ENCODE measurements at places on chromosomes 7 and 10.

DNA sequence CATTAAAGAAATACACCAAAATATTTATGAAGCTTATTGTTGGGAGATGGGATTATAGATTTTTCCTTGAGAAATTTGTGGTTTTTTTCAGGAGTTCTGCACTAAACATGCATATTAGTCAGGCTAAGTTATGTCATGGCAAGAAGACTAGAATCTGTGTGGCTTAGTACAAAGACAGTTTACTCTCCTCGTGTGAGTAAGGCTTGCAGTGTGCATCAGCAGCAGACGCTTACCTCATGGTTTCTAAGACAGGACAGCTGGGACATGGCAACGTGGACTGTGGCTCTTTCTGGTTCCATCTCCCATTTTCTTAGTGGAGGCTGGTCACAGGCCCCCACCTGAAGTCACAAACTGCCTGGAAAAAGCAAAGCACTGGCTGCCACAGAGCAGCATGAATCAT lies 429.6 kb upstream of the VSTM2A start:
- no peak for DNase-seq

GRCh38 chr7:68770649-68771048 lies 827.6 kb upstream of the AUTS2 start:
- no peak for DNase-seq

GRCh38 chr10:3330663-3331062 lies 158.1 kb upstream of the PITRM1 start:
- no peak for DNase-seq

DNA sequence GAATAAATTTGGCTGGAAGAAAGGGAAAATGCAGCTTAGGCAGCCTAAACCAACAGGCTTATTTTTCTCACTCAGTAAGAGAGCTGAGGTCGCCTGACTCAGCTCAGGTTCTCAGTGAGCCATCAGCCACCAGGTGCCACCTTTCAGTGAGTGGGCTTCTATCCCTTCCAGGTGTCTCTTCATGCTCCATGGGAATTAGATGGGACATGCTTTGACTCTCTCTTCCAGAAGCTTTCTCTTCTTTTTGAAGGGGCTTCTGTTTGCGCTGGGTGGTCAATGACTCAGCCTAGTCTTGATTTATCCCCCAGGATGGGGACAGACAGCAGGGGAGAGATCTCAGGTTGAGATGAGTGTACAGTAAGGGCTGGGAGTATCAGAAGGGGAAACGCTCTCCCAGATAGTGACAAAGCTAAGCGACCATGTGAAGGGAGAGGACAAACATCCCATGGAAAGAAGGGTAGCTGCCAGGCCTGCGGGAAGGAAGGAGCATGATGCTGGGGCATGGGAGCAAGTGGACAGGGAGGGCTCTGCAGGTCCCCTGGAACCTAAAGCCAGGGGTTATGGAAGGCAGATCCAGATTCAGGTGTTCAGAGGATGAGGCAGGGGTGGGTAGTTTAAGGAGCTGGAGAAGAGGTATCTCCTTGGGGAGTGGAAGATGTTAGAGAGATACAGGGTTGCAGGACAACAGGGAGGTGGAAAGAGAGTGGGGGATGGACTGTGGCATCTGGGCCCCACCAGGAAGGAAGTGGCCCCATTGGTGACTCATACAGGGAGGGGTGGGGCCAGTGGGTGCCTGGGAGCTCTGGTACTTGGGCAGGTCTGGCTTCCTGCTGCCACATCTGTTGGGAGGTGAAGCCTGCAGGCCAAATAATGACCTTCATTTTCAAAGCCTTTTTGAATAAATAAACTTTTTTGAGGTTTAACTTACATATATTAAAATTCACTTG lies 32.5 kb downstream of the OGDH start:
- DNase-seq, result peak; percentile 65

GRCh38 chr10:56349611-56350010 lies 11.4 kb downstream of the ZWINT start:
- DNase-seq, result no peak

DNA sequence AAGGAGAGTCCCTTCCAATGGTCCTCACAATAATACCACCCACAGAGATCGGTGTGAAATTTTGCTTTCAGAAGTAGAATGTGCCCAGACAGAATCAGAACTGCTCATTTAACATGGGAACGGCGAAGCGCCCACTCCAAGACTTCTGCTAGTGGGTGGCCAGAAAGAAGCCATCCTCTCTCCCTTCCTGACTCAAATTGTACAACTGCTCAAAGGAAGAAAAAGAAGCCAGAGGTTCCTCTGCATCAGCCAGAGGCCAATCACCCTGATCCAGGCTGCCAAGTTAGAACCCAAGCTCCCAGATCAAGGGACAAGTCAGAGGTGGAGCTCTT lies 23.3 kb downstream of the NUDCD3 start:
- DNase-seq, result no peak

GRCh38 chr10:102246261-102246660 lies 929 bp downstream of the GBF1 start:
- DNase-seq, result no peak

- no peak for DNase-seq
Observed at GRCh38 chr7:130084037-130084875, 13.9 kb downstream of the KLHDC10 start.

DNA sequence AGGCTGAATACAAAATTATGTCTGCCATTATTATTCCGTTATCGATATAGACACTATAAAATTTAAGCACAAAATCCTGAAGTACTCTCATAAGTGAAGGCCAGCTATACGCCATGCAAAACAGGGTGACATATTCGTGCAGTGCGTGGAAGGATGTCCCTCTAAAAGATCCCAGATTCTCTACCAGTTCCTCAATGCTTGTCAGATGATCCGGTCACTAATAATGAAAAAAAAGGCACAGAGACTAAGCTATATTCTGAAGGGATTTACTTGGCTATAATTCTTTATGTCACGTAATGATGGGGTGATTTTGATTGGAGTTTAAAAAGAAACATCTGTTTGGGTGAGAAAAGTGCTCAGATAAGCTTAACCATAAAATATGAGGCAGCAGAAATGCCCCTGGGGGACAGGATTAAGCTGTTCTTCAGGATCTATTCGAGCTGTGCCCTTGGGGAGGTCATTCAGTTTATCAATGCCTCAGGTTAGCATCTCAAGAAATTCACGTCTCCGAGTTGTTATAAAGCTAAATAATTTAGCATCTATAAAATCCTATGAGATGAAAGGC lies 229.7 kb upstream of the PITRM1 start:
- DNase-seq, result no peak

DNA sequence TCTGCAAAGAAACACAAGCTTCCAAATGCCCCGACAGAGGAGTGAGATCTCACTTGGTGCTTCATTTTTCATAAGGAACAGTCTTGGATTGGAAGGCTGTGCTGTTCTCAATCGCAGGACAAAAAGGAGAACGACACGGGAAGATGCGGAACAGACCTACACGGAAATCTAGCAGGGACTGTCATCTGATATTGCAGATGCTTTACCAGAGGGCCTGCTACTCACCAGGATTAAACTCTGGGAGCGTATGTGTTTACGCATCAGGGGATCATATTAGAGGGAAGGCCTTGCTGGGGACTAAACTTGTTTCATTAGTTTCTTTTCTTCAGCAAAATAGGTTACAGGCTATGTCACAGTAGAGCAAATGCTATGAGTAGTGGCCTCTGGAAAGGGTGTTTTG lies 82.8 kb upstream of the EEPD1 start:
- DNase-seq, result no peak

DNA sequence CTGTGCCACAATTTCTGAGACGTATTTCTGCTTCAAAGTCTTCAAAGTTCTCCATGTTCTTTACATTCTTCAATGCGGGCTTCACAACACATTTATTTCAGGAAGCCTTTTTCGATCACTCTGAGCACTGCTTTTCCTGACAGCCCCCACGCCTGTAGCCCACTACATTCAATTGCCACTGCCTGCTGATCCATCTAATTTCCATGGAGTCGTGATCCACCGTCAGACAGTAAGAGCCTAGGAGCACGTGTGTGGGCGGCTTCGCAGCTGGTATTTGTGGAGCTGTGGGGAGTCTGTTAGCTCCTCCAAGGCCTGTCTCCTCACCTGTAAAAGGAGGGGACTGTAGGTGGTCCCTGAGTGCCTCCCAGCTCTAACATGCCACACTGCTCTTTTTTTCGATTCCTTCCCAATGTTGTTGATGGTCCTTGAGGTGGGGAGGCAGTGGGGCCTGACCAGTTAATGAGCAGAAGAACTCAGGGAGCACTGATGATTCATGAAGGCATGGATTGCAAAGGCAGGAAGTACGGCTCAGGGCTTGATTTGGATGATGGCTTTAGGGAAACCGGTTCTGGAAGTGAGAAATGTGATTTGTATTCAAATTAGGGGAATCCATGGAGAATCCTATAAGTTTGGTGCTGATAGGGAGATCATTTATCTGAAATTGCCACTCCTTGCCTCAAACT lies 401.1 kb upstream of the PODXL start:
- no peak for DNase-seq

- no peak for DNase-seq
Observed at GRCh38 chr10:63596924-63597323, 75.7 kb downstream of the REEP3 start.

DNA sequence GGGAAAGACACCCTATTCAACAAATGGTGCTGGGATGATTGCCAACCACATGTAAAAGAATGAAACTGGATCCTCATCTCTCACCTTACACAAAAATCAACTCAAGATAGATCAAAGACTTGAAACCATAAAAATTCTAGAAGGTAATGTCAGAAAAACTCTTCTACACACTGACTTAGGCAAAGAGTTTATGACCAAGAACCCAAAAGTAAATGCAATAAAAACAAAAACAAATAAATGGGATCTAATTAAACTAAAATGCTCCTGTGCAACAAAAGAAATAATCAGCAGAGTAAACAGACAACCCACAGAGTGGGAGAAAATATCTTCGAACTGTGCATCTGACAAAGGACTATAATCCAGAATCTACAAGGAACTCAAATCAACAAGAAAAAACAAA lies 504.2 kb upstream of the MBL2 start:
- no peak for DNase-seq

- no peak for DNase-seq
Observed at GRCh38 chr10:131277278-131277677, 34.2 kb downstream of the TCERG1L start.

DNA sequence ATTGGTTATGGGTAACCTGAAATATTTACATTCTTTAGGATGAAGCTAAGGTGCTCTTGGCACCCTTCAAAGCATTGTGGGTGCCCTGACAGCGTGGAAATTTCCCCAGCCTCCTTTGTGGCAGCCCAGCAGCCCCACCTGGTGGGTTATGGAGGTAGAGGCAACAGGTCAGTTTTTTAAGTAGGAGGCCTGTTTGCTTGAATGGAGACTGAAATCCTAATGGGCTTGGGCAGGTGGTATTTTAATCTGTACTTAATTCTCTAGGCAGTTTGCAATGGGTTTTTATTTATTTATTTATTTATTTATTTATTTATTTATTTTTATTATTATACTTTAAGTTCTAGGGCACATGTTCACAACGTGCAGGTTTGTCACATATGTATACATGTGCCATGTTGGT lies 139.4 kb downstream of the EPC1 start:
- peak; percentile 38 for DNase-seq

GRCh38 chr7:55469271-55469681 lies 103.0 kb downstream of the VOPP1 start:
- no peak for DNase-seq

- no peak for DNase-seq
Observed at GRCh38 chr7:115227473-115228235, 305.8 kb downstream of the MDFIC start.

- no peak for DNase-seq
Observed at GRCh38 chr7:111229916-111230315, 139.0 kb downstream of the LRRN3 start.

DNA sequence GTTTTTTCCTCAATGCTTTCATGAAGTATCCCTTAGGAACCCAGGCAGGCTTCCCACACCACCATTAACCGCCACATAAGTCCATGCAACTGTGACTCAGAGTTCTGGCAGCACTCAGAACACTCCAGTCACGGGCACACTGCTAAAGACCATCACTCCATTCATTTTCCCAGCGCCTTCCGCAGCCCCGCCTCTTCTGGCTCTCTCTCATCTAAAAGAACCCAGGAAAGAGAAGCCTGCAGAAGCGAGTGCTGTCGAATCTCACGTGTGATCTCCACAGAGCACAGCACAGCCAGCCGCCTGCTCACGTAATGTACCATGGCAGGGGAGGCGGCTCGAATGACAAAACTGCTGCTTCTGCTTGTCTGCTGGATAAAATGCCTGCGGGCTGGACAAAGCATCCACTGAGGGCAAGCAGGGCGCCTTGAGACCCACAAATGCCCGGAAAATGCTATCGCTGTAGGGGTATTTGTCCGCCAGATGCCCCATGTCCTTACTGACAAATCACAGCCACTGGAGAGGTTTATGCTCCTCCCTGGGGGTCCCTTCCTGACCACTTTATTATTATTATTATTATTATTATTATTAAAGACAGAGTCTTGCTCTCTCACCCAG lies 1.8 kb downstream of the PSMG3 start:
- DNase-seq, result no peak

DNA sequence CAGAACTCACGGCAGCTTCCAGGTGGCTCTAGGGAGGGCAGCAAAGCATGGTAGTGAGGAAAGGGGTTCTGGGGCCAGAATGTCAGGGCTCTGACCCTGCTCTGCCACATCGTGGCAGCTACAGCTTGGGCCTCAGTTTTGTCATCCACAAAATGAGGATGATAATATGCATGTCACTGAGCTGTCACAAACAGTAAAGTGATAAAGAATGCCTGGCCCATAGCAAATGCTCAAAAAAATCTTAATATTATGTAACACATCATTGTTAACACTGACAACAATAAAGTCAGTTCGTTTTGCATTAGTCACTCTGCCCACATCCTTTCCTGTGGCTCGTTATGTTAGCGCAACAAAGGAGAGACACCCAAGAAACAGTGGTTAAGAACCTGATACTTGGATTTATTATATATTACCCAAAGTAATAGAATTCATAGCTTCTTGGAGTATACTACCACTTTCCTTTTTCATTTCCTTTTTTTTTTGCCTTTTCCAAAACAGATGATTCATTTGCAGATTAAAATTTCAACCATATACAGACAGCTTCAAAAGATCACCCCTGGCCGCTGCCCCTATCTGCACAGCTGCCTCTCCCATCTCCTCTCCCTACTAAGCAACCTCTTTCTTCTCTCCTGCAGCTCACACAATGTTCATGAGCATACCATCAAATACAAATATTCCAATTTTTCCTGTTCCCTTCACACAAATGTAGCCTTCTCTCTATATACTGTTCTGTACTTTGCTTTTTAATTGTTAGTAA lies 45.5 kb upstream of the DDC start:
- DNase-seq, result peak; percentile 25
